Suppressor macrophage (primary cell): ENCODE measurements at places on chromosomes 13 and 19.

- DNase-seq, result peak; percentile 49
These were observed 84.6 kb downstream of the FRY start for GRCh38 chr13:32116210-32116609.

GRCh38 chr13:24230428-24231072 is 70.0 kb downstream of the SPATA13 start:
- DNase-seq, result no peak

GRCh38 chr19:48895226-48895625 is 3.3 kb downstream of the TULP2 start:
- DNase-seq, result no peak

- DNase-seq, result no peak
These were observed 128.3 kb downstream of the GGACT start for GRCh38 chr13:100460266-100460665.

DNA sequence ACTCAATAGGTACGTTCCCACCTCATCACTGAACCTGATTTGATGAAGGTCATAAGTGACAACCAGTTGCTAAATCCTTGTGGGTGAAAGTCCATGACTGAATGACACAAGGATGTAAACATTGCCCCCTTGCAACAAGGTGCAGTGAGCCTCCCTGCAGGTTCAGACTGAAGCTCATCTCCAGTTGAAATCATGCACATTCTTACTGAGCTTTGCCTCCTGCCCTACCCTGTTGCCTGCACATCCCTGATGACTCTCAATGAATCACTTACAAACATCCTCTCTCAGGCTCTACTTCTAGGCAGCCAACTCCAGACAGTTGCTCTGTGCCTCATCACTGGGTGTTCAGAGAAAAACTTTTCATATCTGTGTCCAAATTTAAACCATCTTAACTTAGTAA is 42.5 kb upstream of the ARGLU1 start:
- DNase-seq, result no peak

GRCh38 chr13:94947965-94948371 is 235.6 kb upstream of the SOX21 start:
- DNase-seq, result no peak
